MV-4-11 (cell line): ENCODE measurements at places on chromosomes 1 and 21.

GRCh38 chr1:182337736-182338571 is 53.6 kb downstream of the GLUL start:
- peak; percentile 87 for DNase-seq

GRCh38 chr1:6052543-6053205 is 7.0 kb downstream of the KCNAB2 start:
- peak; percentile 21 for DNase-seq

DNA sequence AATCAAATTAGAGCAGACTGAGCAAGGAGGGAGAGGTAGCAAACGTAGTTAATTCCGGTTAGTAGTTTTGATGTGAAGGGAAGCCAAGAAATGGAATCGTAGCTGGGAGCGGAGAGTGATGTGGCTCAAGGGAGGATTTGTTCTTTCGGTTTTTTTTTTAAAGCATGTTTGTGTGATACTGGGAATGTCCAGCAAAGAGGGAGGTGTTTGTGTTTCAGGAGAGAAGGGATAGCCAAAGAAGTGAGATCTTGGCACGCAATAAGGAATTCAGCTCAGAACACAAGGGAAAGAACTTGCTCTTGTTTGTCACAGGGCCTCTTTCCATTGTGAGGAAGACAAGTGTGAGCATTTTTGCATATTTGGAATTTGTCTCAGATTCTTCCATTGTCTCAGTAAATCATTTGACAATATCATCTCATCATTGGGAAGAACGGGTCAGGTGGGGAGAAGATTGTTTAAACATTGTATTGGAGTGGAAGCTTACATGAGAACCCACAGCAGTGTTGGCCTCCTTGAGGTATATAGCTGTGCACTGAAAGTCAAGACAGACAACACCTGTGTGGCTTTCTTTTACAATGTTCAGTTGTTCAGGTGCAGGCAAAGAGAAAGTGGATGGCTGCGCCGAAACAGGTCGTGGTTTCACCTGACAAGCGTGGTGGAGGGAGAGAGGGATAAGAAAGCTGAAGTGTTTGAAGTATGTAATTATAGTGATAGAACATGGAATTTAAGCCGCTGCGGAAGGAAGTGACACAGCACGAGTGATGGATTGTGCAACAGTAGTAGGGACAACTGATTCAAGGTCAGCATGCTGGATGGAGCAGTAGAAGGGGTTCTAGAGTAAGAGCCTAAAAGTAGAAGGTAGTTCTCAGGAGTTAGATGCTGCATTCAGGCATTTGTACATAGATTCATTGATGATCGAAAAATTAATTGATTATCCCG is 25.4 kb downstream of the FMN2 start:
- no peak for DNase-seq

- DNase-seq, result no peak
Measured at GRCh38 chr1:88221411-88221810, 462.7 kb upstream of the PKN2 start.

GRCh38 chr1:42419126-42419821 is 36.5 kb downstream of the ZMYND12 start:
- DNase-seq, result no peak

GRCh38 chr1:46248122-46248920 is 758 bp downstream of the RAD54L start:
- peak; percentile 46 for DNase-seq

- DNase-seq, result no peak
Measured at GRCh38 chr1:54120698-54121481, 31.9 kb downstream of the CDCP2 start.

GRCh38 chr1:103197216-103197615 is 88.9 kb upstream of the COL11A1 start:
- DNase-seq, result no peak

GRCh38 chr1:178572604-178573003 is 59.7 kb downstream of the TEX35 start:
- no peak for DNase-seq

- no peak for DNase-seq
Measured at GRCh38 chr1:112386731-112387346, 9.2 kb upstream of the CTTNBP2NL start.

DNA sequence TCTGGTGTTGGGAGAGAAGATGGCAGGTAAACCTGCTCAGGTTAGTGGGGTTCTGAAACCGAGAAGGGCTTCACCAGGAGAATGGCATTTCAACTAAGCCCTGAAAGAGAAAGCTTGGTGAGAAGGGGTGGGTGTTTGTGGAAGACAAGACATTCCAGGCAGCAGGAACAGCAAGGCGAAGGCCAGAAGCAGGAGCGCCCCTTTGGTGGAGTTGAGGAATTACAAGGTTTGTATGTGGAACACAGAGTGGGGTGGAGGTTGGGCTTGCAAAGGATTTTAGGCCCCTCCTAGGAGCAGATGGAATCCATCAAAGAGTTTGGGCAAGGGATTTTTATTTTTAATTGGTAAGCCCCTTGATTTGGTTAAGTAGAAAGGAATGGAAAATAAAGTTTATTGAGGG is 24.8 kb upstream of the ELOA start:
- no peak for DNase-seq

GRCh38 chr1:64574301-64574700 is 104.4 kb downstream of the CACHD1 start:
- no peak for DNase-seq

DNA sequence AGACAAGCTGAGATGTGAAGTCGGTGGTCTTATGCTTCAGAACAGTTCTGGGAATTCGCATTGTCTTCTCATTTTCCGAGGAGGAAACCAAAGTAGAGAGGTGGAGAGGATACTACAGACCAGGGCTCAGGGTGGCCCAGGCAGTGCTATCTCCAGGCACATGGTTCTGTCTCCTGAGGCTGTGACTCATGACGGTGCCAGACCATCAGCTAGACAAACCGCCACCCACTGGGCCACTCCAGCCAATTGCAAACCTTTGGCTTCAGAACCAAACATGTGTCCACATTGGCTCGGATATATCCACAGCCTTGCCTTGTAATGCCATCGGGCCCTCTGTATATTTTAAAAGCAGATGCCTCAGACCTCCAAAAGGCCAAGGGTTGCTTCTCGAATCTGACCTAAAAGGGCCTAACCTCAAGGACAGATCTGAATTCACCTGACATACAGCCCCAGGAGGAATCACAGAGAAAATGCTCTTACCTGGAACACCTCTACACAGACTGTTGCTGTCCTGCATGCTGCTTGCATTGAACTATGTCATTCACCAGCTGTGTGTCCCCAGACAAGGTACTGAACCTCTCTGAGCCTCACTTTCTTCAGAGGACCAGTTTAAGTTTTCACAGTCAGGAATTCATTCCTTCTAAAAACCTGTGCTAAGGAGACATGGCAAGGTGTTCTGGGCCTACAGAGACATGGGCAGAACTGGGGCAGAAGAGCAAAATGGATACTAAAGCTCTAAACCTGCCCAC is 224.9 kb upstream of the JUN start:
- DNase-seq, result no peak

- peak; percentile 91 for DNase-seq
Measured at GRCh38 chr1:230713915-230714764, at the start of gene AGT. TSS of gene AGT (minus strand) at chr1:230714122. CDS start at chr1:230710823, 3,299 bp downstream.

GRCh38 chr1:5920201-5920600 is 72.0 kb downstream of the NPHP4 start:
- no peak for DNase-seq

DNA sequence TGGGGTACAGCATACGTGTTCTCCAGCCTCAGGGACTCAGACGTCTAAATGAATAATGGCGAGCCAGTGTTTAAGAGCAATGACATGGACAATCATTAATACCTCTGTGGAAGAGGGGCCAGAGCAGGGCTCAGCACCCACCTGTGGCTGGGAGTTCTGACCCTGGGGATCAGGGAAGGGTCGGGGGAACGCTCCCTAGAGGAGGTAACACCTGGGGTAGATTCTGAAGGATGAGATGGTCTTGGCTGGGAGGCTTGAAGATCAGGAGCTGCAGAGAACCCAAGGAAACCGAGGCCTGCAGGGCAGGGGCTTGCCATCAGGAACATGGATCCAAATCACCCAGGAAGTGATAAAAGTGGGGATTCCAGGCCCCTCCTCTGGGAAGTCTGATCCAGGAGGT is 138.2 kb upstream of the RUNX3 start:
- no peak for DNase-seq

GRCh38 chr1:7733276-7733675 is 37.8 kb upstream of the VAMP3 start:
- no peak for DNase-seq

DNA sequence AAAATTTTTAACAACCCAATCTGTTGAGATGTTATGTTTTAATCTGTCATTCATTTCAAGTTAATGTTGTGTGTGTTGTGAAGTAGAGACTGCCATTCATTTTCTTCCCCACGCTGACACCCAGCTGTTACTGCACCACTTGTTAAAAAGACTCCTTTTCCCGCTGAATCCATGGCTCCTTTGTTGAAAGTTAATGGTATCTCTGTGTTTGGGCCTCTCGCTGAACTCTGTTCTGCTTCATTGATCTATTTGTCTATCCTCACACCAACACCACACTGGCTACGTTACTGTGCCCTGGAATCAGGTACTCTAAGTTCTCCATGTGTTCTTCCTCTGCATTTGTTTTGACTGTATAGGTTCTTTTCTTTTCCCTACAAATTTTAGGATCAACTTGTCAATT is 58.2 kb downstream of the PDE9A start:
- DNase-seq, result no peak

DNA sequence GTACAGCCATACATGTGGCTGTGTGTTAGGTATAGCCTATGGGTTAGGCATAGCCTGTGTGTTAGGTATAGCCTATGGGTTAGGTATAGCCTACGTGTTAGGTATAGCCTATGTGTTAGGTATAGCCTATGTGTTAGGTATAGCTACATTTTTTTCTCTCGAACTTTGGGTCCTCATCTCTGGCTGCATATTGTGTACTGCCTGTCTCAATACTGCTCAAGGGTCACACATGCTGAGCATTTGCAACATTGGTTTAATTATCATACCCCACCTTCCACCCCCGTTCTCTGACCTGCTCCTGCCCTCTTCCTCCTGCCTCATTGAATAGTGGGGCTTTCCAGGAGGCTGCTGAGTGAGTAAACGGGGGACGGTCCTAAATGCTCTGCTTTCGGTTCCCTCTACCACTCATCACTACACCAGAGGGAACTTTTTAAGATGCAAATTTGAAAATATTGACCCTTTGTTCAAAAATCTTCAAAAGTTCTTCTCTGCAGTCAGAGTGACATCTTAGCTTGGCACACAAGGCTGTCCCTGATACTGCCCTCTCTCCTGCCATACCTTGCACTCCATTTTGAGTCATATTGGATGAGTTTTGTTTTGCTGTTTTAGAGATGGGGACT is 17.8 kb downstream of the OR2B11 start:
- DNase-seq, result peak; percentile 47

GRCh38 chr1:58809325-58810010 is 25.6 kb upstream of the JUN start:
- DNase-seq, result peak; percentile 46

GRCh38 chr1:22652881-22653316 is at the start of gene C1QB:
TSS of gene C1QB (plus strand) at chr1:22653236. CDS start at chr1:22659463, 6,227 bp downstream.
- DNase-seq, result no peak

DNA sequence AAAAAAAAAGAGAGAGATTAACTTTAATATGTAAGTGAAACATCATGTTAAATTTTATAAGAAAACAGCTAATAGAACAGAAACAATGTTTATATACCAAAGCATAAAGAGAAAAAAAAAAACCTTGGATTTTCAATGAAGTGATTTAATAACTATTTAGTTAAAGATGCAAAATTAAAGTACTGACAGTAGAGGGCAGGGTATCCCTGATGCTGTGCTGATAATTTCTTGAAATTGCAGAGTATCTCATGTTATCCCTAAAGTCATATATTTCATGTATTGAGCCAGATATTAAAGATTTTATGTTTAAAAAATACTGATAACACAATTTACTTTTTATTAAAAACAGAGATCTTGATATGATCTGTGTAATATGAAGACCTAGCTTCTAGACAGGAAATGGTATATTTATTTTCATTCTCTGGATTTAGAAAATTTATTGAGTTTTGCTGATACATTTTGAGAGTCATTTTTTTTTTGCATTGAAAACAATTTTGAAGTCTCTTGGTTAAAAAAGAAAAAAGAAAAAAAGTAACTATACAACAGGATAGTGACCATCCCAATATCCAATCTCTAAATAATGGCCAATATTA is 273.2 kb downstream of the USP25 start:
- DNase-seq, result no peak

DNA sequence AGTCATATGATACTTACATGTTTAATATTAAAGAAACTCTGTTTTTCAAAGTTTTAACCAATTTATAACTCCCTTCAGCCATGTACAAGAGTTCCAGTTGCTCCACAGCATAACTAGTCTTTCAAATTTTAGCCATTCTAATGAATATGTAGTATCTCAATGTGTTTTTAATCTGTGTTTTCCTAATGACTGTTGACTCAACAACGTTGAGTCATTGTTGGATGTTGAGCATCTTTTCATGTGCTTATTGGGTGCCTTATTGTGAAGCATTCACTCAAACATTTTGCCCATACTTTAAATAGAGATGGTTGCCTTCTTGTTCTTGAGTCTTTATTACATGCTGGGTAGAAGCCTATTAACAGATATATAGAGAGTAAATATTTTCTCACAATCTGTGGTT is 240.2 kb upstream of the LYPLAL1 start:
- DNase-seq, result no peak

GRCh38 chr1:212402666-212403321 is 11.9 kb downstream of the PACC1 start:
- no peak for DNase-seq

DNA sequence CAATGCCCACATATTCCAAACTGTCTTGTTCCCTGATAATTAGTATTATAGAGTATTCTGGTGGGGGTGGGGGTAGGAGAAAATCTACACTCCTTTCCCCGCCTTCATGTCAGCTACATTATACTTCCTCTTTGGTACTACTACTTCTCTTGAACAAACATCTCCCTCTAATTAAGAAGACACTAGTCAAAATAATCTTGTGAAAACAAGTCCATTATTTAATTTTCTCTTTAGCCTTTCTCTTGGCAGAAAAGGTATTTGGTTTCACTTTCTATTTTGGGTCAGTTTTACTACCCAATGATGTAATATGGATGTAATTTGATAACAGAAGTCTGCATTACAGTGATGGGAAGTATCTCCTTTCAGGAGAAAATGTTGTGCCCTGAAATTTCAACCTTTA is 22.5 kb downstream of the NTMT2 start:
- DNase-seq, result peak; percentile 26

GRCh38 chr1:2588661-2589430 is 2.3 kb downstream of the PRXL2B start:
- DNase-seq, result no peak

- DNase-seq, result no peak
Measured at GRCh38 chr1:2590233-2591141, 3.9 kb downstream of the PRXL2B start.

DNA sequence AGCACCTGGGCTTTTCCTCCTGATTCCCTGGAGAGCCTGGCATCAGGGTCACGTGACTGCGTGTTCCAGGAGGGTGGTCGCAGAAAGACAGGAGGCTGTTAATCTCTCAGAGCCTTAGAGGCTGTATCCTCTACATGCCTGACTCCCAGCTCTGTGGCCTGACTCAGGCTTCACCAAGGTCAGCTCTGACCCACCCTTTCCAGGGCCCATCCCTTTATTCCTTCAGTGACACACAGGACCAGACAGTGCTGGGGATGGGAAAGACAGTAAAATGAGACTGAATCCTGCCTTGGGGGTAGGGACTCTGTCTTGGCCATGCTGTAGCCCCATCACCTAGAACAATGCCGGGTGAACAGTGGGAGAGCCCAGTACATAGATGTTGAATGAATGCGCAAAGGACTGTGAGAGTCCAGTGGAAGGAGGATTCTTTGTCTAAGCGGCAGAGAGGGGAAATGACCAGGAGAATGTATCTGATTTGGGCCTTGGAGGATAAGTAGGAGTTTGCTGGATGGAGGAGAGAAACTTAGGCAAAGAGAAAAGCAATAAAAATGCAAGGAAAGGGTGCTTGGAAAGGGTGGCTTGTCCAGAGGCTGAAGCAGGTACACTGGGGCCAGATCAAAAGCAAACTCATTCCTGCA is 33.0 kb downstream of the EPHX1 start:
- DNase-seq, result no peak
